ENCODE measurements at places on chromosomes 5 and 9. TPM values are rescaled to one million over a fixed set of nuclear protein-coding genes. Genes with fewer than 3 reads are reported as not detected.

Gene FBP2
- 0.29 TPM for total RNA-seq

Gene SHISAL2B
- not detected for total RNA-seq

Gene GPR151
- total RNA-seq = not detected

Gene FAM81B
- total RNA-seq = 0.57 TPM

Gene GPR21
- 7.8 TPM for total RNA-seq

Gene PCDHGA8
- 3.3 TPM for total RNA-seq

Gene FGF1
- total RNA-seq = not detected

Gene IFNA2
- not detected for total RNA-seq

Gene ARL10
- 9.3 TPM for total RNA-seq

Gene CMBL
- total RNA-seq = 20.7 TPM

Gene FRMPD1
- not detected for total RNA-seq

Gene TMEFF1
- total RNA-seq = not detected

Gene SARDH
- 4.1 TPM for total RNA-seq

Gene IL5
- total RNA-seq = not detected

Gene GRXCR2
- not detected for total RNA-seq

Gene SPATA31C1
- total RNA-seq = not detected

Gene LCN12
- total RNA-seq = 3.4 TPM

All from ureter (tissue), 1 donor.